Activated gamma-delta T cell treated with anti-CD3 and anti-CD28 coated beads, Interleukin-2, amount 50 U/mL, for 16 hours (primary cell): ENCODE measurements at places on chromosomes 7 and 10.

- DNase-seq, result no peak
Measured at GRCh38 chr10:76643511-76643911, 994.1 kb downstream of the KCNMA1 start.

GRCh38 chr7:156820445-156821063 is 72.4 kb downstream of the LMBR1 start:
- no peak for DNase-seq

DNA sequence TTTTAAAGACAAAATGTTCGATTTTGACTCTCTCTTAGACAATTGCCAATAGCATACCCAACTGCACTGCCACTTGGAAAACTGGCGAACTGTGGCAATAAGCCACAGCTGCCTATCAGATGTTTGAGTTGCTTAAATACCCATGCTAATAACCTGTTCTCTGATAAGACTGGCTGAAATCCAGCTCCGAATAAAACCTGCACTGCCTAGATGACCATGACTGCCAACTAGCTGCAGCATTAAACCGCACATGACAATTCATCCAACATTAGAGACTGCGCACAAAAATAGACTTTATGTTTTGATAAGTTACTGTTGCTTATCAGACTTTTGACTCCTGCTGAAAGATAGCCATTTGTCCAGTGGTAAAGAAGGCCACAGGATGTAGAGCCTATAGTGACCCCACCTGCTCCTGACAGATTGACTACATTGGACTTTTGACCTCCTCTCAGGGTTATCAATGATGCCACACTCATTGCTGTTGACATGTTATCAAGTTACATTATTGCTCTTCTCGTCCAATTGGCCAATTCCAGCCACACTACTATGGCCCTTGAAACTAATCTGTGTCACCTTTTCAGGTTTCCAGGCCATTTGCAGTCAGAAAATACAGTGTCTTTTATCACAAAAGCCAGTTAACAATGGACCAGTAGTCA is 299.0 kb downstream of the HGF start:
- no peak for DNase-seq

GRCh38 chr7:29435167-29435566 is 128.5 kb upstream of the PRR15 start:
- DNase-seq, result no peak
